Dorsolateral prefrontal cortex (tissue), 122 donors: ENCODE measurements at places on chromosomes 11 and 22. TPM values are rescaled to one million over a fixed set of nuclear protein-coding genes. Genes with fewer than 3 reads are reported as not detected.

Gene NLRP6
- 0.21 TPM for total RNA-seq

Gene CRYAB
- 2,661 TPM for total RNA-seq

Gene SLC7A4
- 4.0 TPM for total RNA-seq

Gene MPEG1
- total RNA-seq: 3.5 TPM

Gene SCUBE2
- 8.6 TPM for total RNA-seq

Gene FGF3
- not detected for total RNA-seq

Gene KDM4D
- 1.4 TPM for total RNA-seq

Gene LRRC74B
- 0.19 TPM for total RNA-seq

Gene ISX
- total RNA-seq: not detected

Gene RIN1
- 18.9 TPM for total RNA-seq

Gene TREH
- not detected for total RNA-seq

Gene IL18
- total RNA-seq: 7.3 TPM

Gene RIBC2
- 3.3 TPM for total RNA-seq

Gene GPHA2
- not detected for total RNA-seq

Gene ARHGAP32
- total RNA-seq: 243 TPM

Gene C22orf31
- total RNA-seq: not detected

Gene GAL
- not detected for total RNA-seq

Gene OR8U1
- not detected for total RNA-seq

Gene MYBPC3
- total RNA-seq: 0.11 TPM

Gene P2RX6
- total RNA-seq: 13.5 TPM

Gene C1QTNF5
- 16.8 TPM for total RNA-seq

Gene OR8D1
- not detected for total RNA-seq

Gene ARFIP2
- total RNA-seq: 55.9 TPM

Gene UPB1
- total RNA-seq: 0.74 TPM

Gene RPLP2
- 423 TPM for total RNA-seq

Gene KCNJ1
- 1.2 TPM for total RNA-seq

Gene PRRG4
- 0.32 TPM for total RNA-seq

Gene POGLUT3
- 10.5 TPM for total RNA-seq

Gene ZBTB16
- total RNA-seq: 170 TPM

Gene PHF21B
- 12.3 TPM for total RNA-seq

Gene TRIM51
- total RNA-seq: not detected

Gene TRIM48
- total RNA-seq: not detected

Gene OR52H1
- total RNA-seq: 1.7 TPM

Gene LRRC4C
- total RNA-seq: 63.5 TPM

Gene XKR3
- not detected for total RNA-seq

Gene PCF11
- total RNA-seq: 80.0 TPM

Gene TUBA8
- total RNA-seq: 60.4 TPM

Gene CABP4
- total RNA-seq: 0.88 TPM

Gene PRODH
- 79.6 TPM for total RNA-seq

Gene ANGPTL5
- total RNA-seq: 1.5 TPM

Gene SHISAL1
- 39.3 TPM for total RNA-seq

Gene LYVE1
- total RNA-seq: 4.6 TPM

Gene MAJIN
- not detected for total RNA-seq

Gene LRRC32
- total RNA-seq: 31.1 TPM

Gene MUC2
- not detected for total RNA-seq

Gene DDIAS
- total RNA-seq: 1.8 TPM

Gene RASD2
- 44.1 TPM for total RNA-seq

Gene TRIM21
- total RNA-seq: 3.9 TPM

Gene APOL3
- 17.0 TPM for total RNA-seq

Gene OR5A1
- not detected for total RNA-seq

Gene KRTAP5-9
- total RNA-seq: 1.3 TPM

Gene ENTHD1
- total RNA-seq: not detected

Gene OR8K3
- total RNA-seq: not detected

Gene RGL4
- total RNA-seq: not detected

Gene KIF18A
- 0.15 TPM for total RNA-seq
